ENCODE measurements at places on chromosomes 6 and 20.

DNA sequence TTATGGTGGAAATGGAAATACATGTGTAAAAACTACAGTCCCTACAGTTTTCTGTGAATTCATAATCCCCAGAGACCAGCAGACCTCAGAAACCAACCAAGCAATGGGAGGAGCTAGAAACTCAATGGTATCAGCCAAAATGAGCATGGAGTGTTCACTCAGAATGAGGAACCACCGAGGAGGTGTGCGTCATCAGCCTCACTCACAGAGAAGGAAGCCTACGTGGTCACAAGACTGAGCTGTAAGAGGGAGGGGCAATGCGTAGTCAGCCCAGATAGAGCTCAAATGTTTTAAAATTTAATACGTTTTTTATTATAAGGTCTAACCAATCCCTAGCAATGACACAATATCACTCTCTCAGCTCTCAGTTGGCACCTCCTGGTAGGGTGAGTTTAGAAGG, 17.4 kb downstream of the MYLK4 start:
- no peak for DNase-seq

- DNase-seq = no peak
Observed at GRCh38 chr6:73233048-73233447, 7.8 kb upstream of the KHDC1L start.

DNA sequence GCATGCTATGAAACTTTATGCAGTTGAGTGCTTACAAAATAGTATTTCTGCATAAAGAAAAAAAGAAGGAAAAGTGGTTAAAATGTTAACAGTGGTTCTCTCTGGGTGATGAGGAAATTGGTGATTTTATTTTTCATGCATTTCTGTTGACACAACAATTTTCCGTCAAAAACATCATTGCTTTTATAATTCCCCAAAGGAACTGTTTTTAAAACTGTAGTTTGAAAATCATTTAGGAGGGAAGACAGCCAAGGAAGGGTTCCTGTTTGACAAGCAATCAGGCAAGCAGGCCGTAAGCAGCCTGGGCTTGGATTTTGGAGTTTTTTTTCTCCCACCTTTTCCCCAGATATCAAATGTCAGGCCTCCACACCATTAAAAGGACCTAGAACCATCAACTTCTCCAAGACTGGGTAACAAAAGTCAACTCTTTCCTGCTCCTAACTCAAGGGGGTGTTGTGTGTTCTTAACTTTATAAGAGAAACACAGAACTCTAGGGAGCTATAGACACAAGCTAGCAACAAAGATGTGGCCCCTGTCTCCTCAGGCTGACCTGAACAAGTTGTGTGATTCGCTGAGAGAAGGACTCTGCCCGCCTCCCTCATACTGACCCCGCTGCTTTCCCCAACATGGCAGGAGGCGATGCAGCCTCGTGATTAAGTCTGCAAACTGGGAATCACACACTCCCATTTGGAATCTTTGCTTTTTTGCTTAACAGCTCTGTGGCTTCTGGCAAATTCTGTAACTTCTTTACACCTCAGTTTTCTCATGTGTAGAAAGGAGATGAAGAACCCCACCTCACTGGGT, 146.6 kb downstream of the BCAS1 start:
- DNase-seq = no peak

GRCh38 chr20:32018269-32019155, 8.3 kb downstream of the CCM2L start:
- DNase-seq = no peak

GRCh38 chr6:21501021-21501354, 92.6 kb upstream of the SOX4 start:
- no peak for DNase-seq

DNA sequence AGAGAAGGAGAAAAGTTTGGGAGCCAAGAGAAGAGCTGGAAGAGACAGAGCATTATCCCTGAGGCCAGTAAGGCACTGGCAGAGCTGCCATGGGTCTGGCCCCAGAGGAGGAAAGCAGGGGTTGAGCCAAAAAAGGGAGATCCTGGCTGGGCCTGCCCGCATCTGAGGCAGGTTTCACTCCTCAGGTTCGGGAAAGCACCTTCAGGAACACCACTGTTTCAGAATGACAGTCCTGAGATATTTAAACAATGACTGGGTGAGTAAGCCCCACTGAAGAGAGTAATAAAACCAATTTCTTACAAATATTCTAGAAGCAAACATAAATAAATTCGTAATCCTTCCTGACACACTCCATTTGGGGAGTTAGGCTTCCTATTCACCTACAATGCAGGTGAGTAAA, 152.2 kb downstream of the BACH2 start:
- DNase-seq = no peak

- no peak for DNase-seq
Observed at GRCh38 chr6:81396916-81397315, 355.6 kb downstream of the TENT5A start.

DNA sequence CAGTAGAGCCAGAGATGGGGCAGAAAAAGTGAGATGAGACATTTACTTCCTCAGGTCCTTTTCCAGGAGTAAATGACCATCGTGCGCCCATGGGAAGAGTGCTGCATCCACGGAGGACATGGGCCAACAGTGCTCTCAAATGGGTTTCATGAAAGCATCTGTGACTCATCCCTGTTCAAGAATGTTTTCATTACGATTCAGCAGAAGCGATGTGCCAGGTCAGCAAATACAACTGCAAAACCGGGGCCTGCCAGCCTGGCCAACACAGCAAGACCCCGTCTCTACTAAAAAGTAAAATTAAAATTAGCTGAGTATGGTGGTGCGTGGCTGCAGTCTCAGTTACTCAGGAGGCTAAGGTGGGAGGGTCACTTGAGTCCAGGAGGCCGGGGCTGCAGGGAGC, 125.1 kb downstream of the LY86 start:
- no peak for DNase-seq

GRCh38 chr20:18748987-18749386, 64.6 kb upstream of the SCP2D1 start:
- DNase-seq = no peak

DNA sequence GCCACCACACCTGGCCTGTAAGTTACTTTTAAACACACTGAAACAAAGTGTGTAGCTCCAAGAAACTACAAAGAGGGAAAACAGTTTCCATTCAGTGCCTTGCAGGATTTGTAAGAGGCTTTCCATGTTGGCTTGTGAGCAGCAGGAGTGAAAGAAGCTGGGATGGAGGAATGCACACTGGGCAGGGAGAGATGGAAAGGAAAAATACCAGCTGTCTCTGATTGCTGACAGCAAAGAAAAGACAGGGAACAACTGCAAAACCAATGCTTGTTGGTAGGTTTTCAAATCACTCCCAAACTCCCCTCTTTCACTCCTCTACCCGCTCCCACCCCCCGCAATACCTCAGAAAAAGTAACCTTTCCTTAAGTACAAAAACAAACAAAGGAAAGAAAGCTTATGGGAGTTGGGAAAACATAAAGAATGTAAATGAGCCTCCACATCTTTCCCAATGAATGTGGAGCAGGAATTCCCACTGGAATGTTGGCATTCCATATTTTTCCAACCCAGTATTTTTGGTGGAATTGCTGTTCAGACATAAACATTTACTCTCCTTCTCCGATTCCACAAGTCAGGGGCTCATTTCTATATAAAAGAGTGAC, 166.1 kb downstream of the THBS2 start:
- no peak for DNase-seq

DNA sequence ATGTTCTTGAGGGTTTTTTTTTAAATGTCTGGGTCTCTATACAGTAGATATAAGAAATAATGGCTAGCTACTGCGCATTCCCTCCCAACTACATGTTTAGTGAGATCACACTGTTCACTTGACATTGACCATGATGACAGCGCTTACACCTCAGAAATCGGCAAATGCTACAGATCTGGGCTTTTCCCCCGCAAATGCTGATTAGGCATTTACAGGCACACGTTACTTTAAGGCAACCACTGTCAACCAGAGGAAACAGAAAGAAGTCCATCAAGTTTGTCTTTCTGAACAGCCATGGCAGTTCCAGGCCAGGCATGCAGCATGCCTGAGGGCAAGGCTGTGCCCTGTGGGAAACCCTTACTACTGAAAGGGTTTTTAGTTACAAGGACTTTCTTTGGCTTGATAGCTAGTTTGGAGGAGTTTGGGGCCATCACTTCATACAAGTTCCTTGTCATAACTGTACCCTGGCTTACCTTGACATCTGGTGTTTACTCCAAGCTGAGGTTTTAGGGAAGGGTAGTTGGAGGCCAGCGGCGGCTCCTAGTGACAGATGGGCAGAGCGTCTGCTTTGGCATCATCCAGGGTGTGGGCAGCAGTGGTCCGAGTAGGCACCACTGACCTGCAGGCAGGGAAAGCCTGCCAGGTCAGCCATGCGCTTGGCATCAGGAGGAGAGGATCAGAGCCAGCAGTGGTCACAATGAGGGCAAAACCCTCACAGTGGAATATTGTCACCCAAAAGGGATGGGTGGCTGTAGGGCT, 43.0 kb downstream of the CFAP61 start:
- DNase-seq = no peak

GRCh38 chr6:36906539-36907325, 21.0 kb downstream of the C6orf89 start:
- DNase-seq = no peak

Data from GM04503 (cell line).